ENCODE measurements at places on chromosomes 5 and 9.

GRCh38 chr9:4228606-4229005 is 71.3 kb downstream of the GLIS3 start:
- DNase-seq = no peak

GRCh38 chr9:131679261-131680020 is 60.4 kb downstream of the RAPGEF1 start:
- no peak for DNase-seq

- no peak for DNase-seq
Measured at GRCh38 chr9:123327697-123328100, 28.3 kb upstream of the CRB2 start.

DNA sequence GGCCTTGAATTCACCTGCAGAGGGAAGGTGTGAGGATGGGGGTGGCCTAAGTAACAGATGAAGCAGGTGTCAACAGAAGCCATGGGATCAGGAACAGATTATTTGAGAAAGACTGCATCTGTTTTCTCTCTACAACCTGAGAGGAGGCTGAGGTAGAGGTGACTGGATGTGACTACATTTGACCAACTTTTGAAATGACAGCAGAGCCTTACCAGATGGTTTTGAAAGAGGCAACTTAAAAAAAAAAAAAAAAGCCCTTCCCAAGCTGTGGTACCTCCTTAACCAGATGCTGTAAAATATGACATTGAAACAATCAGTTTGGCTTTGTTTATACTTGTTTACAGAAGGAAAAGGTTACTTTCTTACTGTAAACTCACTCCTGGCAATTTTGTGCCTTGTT is 108.6 kb downstream of the TRIO start:
- no peak for DNase-seq

DNA sequence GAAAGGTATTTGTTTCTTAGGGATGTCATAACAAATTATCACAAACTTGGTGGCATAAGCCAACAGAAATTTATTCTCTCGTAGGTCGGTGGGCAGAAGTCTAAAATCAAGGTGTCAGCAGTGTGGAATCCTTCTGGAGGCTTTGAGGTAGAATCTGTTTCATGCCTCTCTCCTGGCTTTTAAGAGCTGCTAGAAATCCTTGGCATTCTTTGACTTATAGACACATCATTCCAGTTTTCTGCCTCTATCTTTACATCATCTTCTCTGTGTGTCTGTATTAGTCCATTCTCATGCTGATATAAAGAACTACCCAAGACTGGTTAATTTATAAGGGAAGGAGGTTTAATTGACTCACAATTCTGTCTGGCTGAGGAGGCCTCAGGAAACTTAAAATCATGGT is 488.1 kb upstream of the PAPPA start:
- no peak for DNase-seq

DNA sequence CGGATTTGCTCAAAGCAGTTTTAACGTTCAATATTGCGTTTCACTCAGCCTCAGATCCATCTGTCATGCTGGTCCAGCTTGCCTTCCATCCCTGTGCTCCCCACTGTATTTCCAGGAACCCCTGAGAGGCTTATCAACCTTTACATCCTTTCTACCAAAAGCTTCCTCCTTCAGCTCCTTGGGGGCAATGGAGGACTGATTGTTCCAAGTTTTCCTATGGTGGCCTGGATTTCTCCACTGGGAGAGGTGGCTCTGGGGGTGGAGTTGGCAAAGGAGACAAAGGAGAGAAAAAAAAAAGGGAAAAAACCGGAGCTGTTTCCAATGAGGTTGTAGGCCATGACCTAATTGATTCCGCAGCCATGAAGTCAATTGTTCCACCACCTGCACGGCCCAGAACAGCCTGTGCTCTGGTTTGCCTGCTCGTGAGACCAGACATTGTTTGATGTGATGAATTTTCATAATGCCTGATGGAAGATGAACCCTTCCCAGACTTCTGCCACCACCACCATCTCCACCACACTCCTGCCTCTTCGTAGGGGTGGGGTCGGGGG is 54.1 kb downstream of the ABLIM3 start:
- no peak for DNase-seq

GRCh38 chr9:22969350-22969979 is 522.8 kb downstream of the DMRTA1 start:
- no peak for DNase-seq

DNA sequence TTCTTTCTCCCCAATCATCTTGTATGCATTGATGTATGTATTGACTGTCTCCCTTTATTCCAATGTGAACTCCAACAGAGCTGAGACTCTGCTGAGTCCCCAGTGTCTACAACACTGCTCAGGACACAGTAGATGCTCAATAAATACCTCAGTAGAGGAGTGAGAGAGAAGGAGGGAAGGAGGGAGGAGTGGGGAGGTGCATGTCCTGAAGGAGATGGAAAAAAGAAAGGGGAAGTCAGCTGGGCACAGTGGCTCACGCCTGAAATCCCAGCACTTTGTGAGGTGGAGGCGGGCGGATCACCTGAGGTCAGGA is 2.9 kb upstream of the PHF2 start:
- DNase-seq = no peak

- no peak for DNase-seq
Measured at GRCh38 chr9:91086657-91087461, 274.9 kb downstream of the AUH start.

GRCh38 chr9:119318371-119318770 is 50.9 kb downstream of the BRINP1 start:
- DNase-seq = no peak

DNA sequence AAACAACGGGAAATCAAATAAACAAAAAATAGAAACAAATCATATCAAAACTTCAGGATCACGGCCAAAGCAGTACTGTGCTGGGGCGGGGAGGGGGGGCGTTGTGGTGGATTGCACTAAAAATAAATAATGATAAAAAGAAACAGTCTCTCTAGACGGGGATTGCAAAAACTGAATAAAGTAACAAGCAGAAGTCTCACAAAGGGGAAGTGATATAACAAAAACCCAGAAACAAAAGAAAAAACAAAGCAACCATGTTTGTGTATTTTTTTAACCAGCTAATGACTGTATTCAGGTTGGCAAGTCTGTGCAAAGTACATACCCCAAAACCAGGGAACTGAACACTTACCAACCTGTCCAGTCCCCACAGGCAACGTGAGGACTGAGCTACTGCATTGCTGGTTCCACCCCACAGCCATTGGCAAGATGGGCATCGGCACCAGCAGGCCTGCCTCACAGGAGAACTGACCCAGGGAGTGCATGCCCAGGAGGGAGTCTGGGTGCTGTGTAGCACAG is 24.1 kb downstream of the BICD2 start:
- DNase-seq = no peak

DNA sequence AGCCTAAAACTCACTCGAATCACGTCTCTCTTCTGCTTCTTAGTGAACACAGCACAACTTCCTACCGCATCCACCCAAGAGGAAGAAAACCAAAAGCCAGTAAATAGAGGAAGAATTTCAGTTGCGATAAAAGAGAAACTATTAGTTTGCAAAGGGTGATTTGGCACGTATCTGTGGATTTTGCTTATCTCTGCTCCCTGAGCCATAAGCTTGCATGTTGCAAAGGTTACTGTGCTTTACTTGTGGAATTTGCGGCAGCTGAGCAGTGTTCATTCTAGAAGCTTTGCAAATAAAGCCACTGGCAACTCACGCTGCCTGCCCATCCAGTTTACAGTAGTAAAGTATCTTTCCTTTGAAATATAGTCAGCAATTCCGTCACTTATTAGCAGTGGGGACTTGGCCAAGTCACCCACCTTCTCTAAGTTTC is 149.0 kb upstream of the PCA3 start:
- no peak for DNase-seq

DNA sequence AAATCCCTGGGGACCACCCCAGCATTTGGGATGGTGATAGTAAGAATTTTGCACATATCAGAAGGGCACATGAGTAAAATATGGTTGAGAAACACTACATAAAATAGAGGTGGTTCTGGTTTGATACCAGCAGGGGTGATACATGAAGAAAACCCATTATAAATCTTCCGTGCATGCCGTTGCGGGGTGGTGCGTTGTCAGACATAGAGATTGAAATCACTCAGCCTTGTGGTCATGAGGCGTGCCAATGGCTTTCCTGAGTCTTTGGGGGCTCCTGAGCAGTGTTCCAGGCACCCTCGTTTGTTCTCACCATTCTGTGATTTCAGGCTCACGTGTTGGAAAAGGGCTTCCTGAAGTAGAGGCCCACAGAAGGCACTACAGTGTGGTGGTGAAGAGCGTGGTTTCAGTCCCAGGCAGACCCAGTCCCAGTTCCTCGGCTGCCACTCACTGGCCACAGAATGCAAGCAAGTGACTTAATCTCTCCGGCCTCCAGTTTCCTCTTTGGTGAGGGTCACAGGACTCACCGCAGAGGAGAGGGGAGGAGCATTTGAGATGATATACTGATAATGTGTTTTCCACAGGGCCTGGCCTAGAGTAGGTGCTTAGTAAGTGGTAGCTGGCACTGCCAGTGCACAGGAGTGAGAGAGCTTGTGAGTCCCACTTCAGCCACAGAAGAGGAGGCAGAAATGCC is 20.5 kb upstream of the GLRX start:
- no peak for DNase-seq

DNA sequence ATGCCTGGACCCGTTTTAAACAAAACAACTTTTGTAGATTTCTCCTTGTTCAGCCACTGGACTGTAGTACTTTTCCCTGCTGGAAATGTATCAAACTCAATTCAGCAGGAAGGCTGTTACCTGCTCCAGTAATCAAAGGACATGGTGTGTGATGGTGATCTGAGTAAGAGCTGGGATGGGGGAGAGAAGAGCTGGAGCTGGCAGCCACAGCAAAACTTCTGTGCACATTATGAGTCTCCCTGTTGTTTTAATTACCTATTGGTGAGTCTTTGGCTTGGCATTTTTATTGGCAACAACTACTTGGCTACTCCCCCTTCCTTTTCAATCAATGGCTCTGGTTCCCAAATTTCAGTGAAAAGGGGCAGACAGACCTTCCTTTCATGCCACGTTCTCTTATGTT is 9.7 kb downstream of the NREP start:
- DNase-seq = no peak

- no peak for DNase-seq
Measured at GRCh38 chr5:15425766-15426165, 74.2 kb upstream of the FBXL7 start.

DNA sequence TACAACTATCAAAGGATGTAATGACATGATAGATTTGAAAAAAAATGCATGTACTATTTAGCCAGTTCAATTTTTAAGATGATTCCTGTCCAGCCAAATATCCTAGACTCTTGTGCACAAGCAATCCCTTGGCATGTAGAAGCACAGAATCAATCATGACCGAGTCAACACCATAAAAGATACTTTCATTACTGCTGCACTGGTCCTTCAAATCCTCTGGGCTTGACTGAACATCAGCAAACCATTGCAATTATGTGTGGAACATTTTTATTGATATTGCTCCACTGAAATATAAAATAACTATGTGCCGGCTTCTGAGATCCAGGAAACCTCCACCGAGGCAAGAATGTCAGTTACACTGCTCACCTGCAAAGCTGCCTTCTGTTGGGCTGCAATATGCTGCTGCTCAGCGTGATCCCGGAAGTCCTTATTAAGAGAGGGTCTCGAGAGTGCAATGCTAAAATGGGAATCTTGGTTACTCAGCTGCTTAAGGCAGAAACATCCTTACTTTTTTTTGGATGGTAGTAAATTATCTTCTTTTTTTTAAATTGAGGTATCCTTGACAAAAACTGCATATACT is 28.7 kb downstream of the INIP start:
- DNase-seq = no peak

DNA sequence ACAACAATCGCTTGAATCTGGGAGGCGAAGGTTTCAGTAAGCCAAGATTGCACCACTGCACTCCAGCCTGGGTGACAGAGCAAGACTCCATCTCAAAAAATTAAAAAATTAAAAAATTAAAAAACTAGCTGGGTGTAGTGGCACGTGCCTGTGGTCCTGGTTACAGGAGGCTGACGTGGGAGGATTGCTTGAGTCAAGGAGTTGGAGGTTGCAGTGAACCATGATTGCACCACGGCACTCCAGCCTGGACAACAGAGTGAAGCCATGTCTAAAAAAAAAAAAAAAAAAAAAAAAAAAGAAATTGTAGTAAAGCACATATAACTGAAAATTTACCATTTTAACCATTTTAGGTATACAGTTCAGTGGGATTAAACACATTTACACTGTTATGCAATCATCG is 13.1 kb upstream of the CCIN start:
- DNase-seq = no peak

DNA sequence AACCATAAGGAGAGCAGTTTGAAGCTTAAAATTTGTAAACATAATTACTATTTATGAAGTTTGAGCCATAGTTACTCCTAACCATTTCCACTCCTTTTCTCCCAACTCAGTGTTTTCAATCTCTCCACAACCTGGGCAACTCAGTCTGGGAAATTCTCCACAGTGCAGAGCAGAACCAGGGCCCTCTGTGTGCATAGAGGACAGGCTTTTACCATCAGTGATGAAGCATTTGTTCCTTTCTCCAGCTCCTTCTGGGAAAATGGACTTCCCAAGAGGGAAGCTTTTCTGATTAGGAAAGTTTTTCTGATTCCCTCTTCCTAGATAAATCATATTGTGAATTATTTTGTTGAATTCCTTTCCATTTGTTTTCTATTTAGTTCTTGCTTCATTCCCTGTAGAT is 132.3 kb upstream of the MPDZ start:
- no peak for DNase-seq

DNA sequence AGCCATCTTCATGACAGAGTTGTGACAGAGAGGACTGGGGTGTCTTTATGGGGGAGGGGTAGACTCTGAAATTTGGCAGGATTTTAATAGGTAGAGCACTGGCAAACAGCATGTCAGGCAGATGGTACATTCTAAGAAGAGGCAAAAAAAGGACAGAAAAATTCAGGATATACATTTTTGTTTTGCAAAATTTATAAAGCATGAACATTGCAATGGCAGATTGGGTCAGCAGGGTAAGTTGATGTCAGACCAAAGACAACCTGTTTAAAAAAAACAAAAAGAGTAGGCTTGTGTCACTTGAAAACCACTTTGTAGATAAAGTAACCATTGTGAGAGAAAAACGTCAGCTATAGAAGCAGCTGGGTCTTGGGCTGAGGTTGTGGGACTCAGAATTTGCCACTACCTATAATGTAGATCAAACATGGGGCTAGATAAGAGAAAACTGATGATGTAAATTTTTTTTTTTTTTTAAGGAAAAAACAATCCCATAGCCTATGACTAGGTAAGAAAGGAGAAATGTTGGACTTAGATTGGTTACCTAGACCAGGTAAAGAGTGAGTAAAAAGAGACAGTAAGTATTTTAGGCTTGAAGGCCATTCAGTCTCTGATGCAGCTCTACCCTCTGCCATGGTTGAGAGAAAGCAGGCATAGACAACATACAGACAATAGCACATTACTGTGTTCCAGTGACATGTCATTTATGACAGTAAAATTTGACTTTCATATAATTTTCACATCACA is 8.3 kb downstream of the CAMK4 start:
- DNase-seq = no peak
